SW 1271 (cell line): ENCODE measurements at places on chromosomes 7 and 10.

DNA sequence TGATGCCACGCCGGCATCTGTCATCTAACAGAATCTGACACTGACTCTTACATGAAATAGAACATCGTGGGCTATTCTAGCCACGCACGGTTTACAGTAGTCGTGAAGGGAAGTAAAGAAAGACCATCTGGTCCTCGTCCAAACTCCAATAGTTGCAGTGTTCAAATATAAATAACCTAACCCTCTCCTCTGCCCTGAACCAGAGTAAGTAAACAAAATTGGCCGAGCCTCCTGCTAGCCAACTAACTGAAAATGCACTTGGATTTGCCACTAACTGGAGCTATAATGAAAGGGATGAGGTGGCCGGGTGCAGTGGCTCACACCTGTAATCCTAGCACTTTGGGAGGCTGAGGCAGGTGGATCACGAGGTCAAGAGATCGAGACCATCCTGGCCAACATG is 29.5 kb upstream of the ZC3HAV1L start:
- no peak for DNase-seq

- no peak for DNase-seq
These were observed 35.0 kb downstream of the ELFN1 start for GRCh38 chr7:1704811-1705738.

GRCh38 chr7:70529914-70530585 is 601.9 kb upstream of the GALNT17 start:
- no peak for DNase-seq

- peak; percentile 78 for DNase-seq
These were observed 32.5 kb upstream of the EPC1 start for GRCh38 chr10:32379318-32379949.

DNA sequence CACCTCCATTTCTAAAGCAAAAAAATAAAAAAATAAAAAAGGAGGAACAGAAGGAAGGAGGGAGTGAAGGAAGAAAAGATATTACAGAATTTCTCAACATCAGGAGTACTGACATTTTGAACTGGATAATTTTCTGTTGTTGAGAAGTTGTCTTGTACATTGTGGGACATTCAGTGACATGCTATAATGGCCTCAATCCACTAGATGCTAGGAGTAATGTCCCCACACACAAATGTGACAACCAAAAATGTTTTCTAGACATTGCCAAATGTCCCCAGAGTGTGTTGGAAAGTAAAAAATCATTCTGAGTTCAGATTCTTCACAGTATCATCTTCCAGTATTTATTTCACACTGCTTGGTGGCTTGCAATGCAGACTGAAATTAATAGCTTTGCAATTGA is 6.5 kb downstream of the ZNF438 start:
- no peak for DNase-seq

DNA sequence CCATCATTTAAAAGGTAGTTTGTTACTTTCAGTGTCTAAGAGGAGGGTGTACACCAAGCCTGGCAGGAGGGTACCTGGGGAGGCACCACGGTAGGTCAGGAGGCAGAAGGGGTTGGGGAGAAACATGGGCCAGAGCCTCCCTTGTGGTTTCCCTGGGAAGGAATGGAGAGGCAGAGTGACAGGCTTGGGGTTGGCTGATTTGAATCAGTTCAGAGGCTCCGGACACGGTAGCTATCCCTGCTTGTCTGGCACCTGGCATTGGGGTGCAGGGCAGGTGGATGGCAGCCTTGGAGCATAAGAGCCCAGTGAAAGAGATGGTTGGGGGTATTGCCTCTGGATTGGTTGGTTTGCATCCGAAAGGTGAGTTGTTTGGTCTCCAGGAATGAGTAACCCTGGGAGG is 30.2 kb upstream of the PFKP start:
- no peak for DNase-seq

DNA sequence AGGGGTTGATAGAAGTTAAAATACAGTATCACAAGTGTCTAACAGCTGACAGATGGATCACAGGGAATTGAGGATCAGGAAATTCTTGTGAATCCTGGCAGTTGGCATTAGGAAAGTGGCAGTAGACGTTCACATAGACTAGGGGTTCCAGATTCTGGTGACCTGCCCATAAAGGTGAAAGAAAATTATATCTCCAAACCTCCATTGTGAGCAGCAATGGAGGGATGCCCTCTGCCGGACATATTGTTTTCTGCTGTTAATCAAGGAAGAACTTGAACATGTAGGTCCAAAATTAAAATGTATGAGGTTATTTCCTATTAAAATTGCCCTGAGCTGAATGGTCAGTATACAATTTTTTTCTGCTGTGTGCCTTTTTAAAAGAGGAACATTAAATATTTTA is 5.1 kb downstream of the NME8 start:
- no peak for DNase-seq

DNA sequence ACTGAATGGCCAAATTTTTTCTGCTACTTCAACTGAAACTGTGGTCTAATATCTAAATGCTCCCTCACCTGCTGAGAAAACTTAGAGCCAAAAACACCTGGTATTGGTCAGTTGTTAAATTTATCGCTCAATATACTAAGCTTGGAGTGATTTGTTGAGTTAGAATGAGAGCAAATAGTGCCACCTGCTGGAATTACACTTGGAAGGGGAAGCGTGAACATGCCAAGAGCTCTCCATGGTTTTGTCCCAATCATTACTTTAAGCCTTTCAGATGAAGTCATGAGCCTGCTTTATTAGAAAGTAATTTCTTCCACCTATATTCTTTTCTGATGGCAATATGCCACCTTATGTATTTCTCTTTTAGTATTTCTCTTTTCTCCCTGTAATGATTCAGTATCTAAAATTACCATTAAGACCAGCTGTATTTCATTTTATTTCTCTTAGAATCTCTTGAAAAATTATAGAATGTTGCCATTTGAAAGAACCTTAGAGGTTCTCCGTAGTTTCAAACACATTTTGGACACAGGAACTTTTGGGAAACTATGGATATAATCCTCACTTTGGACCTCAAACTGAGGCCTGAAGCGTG is 447.8 kb upstream of the C7orf33 start:
- peak; percentile 18 for DNase-seq

DNA sequence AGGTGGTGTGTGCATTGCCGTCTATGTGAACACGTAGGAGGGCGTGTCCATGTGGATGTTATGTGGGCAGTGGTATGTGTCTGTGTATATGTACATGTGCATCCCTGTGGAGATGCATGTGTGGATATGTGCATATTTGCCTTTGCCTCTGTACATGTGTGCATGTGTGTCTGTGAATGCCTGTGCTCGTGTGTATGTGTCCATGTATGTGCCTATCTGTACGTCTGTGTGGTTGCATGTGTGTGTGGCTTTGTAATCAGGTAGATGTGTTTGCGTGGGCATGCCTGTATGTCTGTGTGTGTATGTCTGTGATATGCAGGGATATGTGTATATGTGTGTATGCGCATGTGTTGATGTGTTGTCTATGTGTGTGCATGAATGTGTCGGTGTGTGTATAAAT is 19.7 kb downstream of the ADCY1 start:
- DNase-seq: no peak

GRCh38 chr7:266851-267840 is 22.8 kb upstream of the FOXL3 start:
- DNase-seq: no peak

- no peak for DNase-seq
These were observed 4.7 kb downstream of the CLCN1 start for GRCh38 chr7:143320620-143321019.

GRCh38 chr10:70494536-70494935 is 16.0 kb downstream of the PALD1 start:
- DNase-seq: no peak

GRCh38 chr10:97291357-97292096 is 910 bp downstream of the ARHGAP19 start:
- no peak for DNase-seq

- DNase-seq: no peak
These were observed 38.8 kb upstream of the SLC35G1 start for GRCh38 chr10:93854975-93855374.

GRCh38 chr7:24980534-24981170 is 674 bp upstream of the OSBPL3 start:
- no peak for DNase-seq

- no peak for DNase-seq
These were observed 494.0 kb downstream of the TNS3 start for GRCh38 chr7:47087866-47088265.
